RWPE2 (cell line): ENCODE measurements at places on chromosomes 16 and 17.
A peak's percentile ranks its signal among the peaks of the same experiment; 100 is the strongest.

DNA sequence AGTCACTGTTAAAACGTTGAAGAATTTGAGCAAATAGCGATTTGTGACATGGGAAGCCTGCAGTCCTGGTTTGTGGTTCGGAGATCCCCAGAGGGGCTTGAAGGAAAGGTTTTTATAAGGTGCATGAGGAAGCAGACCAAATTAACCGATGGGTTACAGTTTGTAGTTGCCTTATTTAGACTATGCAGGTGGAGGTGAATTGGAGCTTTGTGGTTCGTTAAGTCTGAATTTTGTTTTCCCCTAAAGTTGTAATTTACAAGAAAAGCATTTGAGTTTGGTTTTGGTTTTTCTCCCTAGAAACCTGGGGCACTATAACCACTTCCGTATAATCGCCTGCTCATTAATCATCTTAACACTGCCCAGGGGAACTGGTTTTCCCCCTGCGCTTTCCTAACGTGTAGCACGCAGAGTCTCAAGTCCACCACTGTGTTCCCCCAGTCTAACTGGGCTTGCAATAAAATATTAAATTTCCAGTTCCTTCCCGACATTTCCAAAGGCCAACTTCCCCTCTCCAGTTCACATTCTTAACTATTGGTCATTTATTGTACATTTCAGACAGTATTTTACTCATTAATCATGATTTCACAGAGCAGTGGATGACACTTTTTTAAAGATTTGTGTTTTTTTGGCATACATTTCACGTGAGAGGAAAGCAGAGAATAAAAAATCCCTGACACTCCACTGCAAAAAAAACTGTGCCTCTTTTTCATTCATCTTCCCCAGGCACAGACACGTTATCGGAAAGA lies 932 bp downstream of the ZNF267 start:
- DNase-seq = no peak

- no peak for DNase-seq
Measured at GRCh38 chr16:55435387-55435786, 43.6 kb upstream of the MMP2 start.

DNA sequence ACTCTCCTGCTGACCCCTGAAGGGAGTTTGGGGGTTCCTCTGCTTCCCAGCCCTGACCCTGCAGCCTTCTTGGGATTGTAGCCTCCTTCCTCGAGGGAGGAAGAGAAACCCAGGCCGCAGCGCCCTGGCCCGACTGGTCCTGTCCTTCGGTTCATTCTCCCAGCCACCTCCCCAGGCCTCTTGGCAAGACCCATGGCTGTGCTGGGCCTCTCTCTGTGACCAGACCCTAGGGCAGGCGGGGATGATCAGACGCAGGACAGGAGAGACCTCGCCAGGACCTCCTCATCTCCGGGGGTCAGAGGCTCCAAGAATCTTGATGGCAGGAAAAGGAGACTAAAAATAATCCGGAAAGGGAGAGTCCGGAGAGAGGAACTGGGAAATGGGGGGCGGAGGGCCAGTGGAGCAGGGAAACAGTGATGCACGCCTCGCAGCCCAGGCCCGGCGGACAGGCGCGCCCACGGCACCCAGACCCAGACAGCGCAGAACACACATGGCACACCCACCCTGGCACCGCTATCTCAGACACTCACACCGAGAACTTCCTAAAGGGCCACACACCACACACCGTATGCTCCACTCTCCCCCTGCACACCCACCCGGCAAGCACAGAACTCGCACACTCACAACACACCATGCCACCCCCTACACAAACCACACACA lies 1.2 kb downstream of the ARHGEF15 start:
- DNase-seq = no peak

DNA sequence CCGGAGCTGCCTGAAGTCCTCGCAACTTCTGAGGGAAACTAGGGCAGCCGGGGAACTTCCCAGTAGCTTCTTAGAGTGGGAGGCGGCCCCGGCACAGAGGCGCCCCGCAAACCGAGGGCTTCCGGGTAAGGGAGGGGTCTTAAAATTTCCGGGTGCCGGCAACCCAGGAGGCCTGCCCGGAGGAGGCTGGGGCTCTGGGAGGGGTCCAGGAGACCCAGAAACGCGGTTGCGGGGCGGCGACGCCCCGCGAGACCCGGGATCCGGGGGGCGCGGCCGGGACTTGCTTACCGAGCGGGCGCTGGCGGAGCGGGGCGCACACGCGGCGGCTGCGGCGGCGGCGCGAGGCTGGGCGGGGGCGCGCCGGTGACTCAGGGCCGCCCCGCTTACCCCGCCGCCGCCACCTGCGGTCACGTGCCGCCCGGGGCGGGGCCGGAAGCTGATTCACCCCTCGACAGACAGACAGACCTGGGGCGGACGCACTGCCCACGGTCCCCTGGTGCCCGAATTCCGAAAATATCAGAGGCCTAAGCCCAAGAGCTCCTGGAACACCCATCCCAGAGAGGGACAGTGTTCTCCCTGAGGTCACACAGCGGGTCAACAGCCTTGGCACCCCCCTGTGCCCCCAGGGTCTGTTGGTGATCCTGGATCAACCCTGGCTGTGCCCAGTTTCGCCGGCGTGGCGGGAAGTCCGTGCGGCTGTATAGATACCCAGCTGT lies at the start of gene FAM83G:
Gene FAM83G, minus strand, starts transcription at position 344 of the 716 bp plus-strand sequence. CDS start 723 bp downstream, outside the sequence.
- DNase-seq = peak; percentile 88

GRCh38 chr16:35753559-35754390 lies 2294.4 kb downstream of the TP53TG3F start:
- DNase-seq = no peak

DNA sequence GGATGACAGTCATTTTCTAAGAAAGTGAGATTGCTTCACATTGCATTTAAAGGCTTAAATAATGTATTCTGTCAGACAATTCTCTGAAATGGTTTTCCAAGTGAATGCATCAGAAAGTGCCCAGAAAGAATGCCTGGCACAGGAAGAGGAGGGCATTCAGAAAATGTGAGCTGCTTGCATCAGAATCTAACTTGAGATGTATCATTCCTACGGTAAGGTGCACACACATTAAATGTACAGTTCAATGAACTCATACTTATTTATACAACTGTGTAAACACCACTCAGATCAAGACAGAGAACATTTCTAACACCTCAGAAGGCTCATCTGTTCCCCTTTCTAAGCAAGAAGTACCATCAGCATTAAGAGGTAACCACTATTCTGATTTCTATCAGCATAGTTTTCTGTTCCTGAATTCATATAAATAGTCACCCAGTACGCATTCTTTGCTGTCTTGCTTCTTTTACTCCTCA lies 638.0 kb downstream of the MAF start:
- no peak for DNase-seq
